ENCODE measurements at places on chromosomes 16 and 17.

GRCh38 chr16:54031107-54031760 is 255.4 kb downstream of the IRX3 start:
- no peak for DNase-seq

- no peak for DNase-seq
Observed at GRCh38 chr17:72077326-72077960, 43.4 kb upstream of the SOX9 start.

DNA sequence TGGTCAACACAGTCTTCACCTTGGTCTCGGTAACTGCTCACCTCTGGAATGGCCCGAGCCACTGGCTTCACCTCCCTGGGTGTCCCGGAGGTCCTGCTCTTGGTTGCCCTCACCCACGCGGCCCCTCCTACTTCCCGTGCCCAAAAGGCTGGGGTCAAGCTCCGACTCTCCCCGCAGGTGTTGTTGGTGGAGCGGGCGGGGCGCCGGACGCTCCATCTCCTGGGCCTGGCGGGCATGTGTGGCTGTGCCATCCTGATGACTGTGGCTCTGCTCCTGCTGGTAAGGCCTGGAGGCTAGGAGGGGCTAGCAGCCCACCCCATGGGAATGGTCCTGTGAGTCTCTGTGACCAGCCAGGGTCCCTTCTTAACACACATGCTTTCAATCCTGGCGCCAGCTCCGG is 3.4 kb downstream of the SLC2A4 start:
- no peak for DNase-seq

DNA sequence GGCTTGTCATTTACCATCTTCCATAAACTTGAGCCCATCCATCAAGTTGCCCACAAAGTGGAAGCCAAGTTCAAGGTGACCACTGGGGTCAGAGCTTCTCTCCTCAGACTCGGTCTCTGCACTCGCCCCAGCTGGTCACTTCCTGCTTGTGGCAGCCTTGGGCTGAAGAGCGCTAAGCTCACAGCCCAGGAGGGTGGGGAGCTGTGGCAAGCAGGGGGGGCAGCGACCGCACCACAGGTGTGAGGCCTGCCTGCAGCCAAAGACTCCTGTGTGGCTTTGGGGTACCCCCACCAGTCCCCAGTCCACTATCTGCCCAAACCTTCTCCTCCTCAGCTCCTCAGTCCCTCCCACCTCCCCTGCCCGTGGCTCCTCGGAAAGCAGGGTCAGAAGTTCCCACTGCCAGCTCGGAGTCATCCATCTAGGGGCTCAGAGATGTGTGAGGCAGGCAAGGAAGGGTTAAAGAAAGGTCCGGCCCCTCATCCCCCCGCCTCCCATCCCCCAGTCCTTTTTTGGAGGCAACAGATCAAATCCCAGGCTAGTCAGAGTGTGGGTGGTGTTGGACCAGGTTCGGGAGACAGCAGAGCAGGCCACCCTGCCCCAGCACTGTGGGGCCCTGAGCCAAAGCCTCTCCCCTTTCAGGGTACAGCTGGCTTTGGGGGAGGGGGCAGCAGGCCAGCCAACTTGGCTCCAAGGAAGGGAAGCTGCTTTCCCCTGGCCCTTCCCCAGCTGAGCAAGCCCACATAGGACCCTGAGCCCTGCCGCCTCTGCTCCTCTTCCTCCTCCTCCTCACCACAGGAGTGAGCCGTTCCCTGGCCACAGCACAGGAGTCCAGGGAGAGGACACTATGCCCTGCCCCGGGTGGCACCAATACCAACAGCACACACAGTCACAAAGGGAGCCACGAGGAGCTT is 3.2 kb downstream of the CSF3 start:
- no peak for DNase-seq

- no peak for DNase-seq
Observed at GRCh38 chr17:46763416-46763815, 55.1 kb downstream of the WNT3 start.

GRCh38 chr17:8468127-8468526 is 32.4 kb downstream of the NDEL1 start:
- no peak for DNase-seq

DNA sequence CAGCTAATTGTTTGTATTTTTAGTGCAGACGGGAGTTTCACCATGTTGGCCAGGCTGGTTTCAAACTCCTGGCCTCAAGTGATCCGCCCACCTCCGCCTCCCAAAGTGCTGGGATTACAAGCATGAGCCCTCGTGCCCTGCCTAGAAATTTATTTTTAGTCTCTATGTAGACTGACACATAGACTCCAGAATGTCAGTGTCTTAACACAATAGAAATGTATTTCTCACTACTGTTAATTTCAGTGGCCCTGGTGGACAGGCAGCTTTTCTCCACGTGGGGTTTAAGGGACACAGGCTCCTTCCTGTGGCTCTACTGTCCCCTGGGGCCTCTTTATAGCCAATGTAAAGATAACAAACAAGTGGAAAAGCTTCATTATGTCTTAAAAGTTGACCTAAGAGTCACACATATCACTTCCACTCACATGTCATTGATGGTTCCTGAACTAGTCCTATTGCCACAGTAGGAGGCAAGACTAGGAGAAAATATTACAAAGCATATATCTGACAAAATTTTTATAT is 43.8 kb downstream of the COPRS start:
- DNase-seq = no peak

DNA sequence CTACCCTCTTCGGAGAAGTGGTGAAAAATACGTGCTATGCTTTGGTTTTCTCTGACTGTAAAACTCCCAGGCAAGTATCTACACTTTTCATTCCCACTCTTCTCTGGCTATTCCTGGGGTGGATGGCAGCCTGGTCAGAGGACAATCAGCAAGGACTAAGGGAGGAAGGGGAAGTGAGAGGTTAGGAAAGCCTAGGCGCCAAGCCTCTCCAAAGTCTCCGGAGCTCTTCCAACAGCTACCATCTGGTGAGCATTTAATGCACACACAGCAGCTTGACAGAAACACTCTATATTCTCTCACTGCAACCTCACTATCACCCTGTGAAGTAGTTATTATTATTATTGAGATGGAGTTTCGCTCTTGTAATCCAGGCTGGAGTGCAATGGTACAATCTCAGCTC is 65.1 kb downstream of the WSCD1 start:
- DNase-seq = no peak

DNA sequence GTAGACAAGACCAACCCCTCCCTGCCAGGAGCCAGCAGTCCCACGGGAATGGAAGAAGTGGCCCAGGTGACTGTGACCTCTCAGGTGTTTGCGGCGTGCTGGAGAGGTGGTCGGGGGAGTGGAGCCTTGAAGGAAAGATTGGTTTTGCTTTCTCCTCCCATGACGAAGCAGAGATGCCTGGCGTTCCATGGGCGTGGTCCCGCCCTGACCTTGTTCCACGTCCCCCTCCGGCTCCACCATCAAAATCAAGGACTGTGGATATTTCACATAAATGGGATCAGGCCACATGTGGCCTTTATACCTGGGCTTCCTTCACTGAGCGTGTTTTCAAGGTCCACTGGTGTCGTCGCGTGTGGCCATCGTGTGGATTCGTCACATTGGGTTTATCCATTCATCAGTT is 270.6 kb upstream of the TNRC6C start:
- DNase-seq = no peak

DNA sequence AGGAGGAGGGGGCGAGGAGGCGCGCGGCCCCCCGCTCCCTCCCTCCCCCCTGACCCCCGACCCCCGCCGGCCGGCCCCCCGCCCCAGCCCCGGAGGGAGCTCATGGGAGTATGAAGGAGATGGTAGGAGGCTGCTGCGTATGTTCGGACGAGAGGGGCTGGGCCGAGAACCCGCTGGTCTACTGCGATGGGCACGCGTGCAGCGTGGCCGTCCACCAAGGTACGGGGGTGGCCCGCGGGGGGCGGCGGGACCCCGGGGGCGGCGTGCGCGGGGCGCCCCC is 390 bp downstream of the MLLT6 start:
- DNase-seq = no peak

DNA sequence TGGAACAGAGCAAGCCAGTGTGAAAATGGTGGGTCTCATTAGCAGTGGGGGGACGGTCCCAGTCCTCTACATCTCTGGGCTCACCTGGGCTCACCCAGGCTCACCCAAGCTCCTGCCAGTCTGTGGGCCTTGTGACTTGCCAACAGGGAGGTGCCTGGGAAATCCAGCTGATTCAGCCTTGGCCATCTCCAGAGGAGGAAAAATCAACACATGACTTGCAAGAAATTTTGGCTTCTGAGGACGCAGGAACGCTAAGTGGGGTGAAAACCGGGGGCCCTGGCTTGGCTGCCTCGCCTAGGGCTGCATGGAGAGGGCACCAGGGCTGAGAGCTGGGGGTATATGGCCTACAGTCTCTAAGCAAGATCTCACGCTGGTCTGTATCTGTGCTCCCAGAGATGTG is 47.7 kb downstream of the VAC14 start:
- no peak for DNase-seq
